Activated CD4-positive, alpha-beta T cell treated with anti-CD3 and anti-CD28 coated beads for 36 hours (primary cell): ENCODE measurements at places on chromosomes 2 and 18. TPM values are rescaled to one million over a fixed set of nuclear protein-coding genes. Genes with fewer than 3 reads are reported as not detected.

Gene BCL2
- 66.0 TPM for total RNA-seq

Gene SERPINB2
- not detected for total RNA-seq

Gene GAREM2
- 3.2 TPM for total RNA-seq

Gene ARHGAP25
- 57.9 TPM for total RNA-seq
